Vein endothelial cell (primary cell): ENCODE measurements at places on chromosomes 4 and X. TPM values are rescaled to one million over a fixed set of nuclear protein-coding genes. Genes with fewer than 3 reads are reported as not detected.

Gene RADX
- under 0.01 and 0.10 TPM in 2 replicates for total RNA-seq

Gene UNC5C
- total RNA-seq = 0.29 and 1.3 TPM in 2 replicates

Gene IL2
- total RNA-seq = not detected in 2 replicates

Gene F11
- not detected in 2 replicates for total RNA-seq

Gene FGF13
- 20.3 and 43.1 TPM in 2 replicates for total RNA-seq

Gene NOA1
- 25.6 and 30.7 TPM in 2 replicates for total RNA-seq

Gene GPRASP2
- total RNA-seq = 11.5 and 13.1 TPM in 2 replicates

Gene CLNK
- not detected in 2 replicates for total RNA-seq
